Activated CD8-positive, alpha-beta memory T cell treated with anti-CD3 and anti-CD28 coated beads for 1 hour (primary cell): ENCODE measurements at places on chromosomes 7 and 10.

GRCh38 chr7:18352339-18353255 is 143.0 kb upstream of the HDAC9 start:
- no peak for DNase-seq

DNA sequence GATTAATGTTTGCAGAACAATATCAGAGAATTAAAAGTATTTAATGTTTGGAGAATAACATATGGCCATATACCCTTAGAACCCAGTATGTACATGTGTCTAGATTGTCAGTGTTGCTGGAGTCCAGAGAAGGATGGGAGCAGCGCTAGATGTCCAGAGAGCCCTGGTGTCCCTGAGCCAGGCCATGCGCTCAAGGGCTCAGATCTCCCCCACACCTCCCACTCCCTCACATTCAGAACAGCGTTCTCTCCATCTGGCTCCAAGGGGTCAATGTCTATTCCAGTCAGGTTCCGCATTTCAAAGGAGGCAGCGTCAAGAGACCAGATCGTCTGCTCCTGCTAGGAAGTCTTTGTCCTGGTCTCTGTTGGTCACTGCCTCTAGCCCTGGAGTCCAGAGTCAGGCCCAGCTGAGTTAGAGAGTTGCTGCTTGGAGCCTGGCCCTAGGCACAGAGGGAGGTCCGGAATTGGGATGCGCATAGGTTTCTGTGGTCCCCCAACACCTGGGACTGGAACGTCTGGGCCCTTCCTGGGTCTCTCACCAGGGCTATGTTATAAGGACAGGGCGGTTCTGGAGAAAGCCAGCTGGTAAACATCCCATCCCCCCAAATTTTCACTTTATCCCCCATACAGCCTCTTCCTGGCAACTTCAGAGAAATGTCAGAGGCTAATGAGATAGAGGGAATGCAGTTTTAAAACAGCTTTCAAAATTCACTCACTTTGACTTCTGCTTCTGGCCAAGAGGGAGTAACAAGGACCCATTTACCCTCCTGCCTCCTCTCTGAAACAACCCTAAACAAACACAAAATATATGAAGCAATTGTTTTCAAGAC is 6.5 kb upstream of the WDR86 start:
- DNase-seq, result no peak

DNA sequence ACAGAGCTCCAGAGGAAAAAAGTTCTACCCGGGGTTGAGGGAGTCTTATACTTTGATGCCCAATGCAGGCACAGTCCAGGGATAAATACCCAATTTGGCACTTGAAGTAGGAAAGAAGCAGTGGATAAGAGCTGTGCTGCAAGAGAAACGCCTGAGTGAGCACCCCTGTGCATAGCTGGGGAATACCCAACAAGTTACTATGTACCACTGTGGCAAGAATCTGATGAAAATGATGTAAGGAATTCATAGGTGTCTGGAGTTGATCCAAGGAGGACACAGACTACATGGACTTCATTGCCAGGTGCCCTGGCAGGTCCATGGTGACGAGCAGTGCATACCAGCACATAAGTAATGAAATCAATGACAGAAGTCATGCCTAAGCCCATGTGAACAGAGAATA is 183.7 kb upstream of the FEZF1 start:
- no peak for DNase-seq

DNA sequence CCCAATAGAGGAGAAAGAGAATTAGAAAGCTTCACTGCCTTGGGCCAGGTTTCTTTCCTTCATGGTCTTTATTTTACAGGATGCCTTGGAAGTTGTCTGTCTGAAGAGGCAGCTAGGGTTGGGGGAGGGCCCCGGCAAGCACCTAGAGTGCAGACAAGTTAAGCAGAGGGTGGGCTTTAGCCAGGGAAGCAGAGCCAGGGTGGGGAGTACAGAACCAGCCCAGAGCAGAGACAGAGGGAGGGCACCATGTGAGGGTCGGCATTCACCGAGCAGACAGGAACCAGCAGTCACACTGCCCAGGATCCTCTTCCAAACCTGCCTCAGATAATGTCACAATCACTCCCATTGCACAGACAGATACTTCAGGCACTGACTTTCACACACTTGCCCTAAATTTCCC is 75.9 kb downstream of the ADARB2 start:
- DNase-seq, result no peak

DNA sequence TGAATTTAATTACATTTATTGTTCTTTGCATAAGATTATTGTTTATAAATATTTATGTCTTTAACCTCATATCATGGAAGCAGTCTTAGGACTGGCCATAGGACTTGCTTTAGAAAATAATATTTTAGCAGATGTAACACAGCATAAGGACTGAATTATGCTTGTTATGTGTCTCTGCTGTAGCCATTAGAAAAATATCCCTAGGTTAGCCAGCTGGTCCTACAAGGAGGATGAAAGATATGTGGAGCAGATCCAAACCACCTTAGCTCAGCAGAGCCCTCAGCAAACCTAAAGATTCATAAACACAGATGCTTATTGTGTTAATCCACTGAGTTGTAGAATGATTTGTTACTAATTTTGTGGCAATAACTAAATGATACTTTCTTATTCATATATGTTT is 166.0 kb upstream of the COL1A2 start:
- DNase-seq, result no peak

- no peak for DNase-seq
Measured at GRCh38 chr10:24989867-24990266, 26.1 kb downstream of the ENKUR start.

- DNase-seq, result no peak
Measured at GRCh38 chr10:101286248-101287046, 57.2 kb upstream of the LBX1 start.

- DNase-seq, result no peak
Measured at GRCh38 chr7:152886579-152887117, 127.1 kb downstream of the ACTR3B start.

DNA sequence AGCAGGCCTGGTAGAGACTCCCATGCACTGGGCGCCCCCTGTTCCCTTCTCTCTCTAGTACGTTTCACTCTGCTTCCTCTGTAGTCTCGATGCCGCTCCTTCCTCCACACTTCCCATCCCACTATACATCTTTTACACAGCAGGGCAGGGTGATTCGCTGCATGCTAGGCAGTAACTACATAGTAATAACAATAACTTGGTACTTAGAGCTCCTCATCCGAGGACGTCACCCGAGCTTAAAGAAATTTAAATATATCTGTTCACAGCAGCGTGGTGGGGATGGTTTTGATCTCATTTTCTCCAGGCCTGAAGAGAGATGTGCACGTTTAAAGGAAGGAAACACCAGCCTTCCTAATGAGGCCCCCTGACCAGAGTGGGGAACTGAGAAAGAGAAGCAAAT is 276.9 kb downstream of the SKAP2 start:
- DNase-seq, result no peak

DNA sequence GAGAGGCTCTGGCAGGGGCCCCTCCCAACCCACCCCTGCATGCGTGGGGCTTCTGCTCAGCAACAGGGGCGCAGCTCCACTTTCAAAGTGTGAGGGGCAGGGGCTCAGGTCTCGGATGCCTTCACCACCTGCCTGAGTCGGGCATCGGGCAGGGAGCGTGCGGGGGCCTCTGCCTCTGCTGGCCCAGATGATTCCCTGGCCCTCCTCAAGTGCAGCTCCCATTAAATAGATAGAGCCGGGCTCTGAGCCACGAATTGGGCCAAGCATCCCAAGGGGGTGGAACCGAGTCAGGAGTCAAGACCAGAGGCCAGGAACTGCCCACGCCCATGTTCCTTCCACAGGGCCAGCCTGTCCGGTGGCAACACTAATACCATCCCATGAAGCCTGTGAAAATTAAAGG is 108.9 kb upstream of the FAM20C start:
- DNase-seq, result no peak

DNA sequence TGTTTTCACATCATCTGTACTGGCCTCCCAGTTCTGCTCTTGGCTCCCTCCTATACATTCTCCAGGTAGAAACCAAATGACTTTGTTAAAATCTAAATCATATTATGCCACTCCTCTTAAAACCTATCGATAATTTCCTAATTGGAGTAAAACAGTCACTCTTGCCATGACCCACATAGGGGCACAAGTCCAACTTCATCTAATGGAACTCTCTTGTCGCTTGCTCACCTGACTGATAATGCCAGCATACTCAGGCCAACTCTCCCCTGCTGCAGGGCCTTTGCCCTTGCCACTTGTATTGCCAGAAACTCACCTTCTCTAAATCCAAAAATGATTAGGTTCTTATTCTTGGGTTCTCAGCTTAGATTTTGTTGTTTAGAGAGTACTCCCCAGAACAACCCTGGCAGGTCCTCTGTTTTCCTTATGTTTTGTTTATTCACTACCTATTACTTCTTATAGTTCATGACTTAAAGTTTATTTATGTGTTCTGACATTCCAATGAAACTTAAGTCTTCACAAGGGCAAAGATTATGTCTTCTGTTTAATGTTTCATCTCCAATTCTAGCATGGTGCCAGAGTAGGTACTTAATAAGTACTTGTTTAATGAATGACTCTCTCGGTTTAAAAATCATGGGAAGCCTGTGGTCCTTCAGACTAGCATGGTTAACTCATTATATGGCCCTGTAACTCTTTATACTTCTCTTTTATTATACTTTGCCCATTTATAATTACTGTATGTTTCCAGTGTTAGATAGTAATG is 345.9 kb upstream of the SMIM30 start:
- DNase-seq, result no peak

DNA sequence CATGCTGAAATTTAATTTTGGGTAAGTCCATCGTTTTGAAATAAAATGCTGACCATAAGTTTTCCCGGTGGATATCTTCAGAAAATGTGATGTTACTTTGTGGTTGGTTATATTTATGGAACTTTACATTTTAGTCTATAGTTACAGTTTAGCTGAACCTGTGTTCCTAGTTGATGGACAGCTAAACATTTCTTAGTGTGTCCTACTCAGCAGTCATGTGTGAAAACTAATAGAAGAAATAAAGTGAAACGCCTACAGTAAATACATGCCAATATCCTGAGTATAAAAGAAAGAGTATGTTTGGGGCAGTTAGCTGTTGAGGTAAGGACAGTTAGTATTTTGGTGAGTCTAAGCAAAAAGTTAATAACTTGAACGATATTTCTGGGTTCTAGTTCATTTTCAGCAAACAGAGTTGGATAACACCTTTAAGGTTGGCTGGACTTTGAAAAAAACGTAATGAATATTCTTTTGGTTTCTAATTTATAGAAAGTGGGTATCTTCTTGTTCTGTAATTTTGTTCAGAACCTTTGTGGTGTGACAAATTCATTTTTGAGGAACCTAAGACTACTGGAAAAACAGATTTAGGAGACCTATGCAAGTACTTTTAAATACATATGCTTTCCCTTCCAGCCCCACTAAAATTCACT is 28.7 kb downstream of the LCOR start:
- no peak for DNase-seq

DNA sequence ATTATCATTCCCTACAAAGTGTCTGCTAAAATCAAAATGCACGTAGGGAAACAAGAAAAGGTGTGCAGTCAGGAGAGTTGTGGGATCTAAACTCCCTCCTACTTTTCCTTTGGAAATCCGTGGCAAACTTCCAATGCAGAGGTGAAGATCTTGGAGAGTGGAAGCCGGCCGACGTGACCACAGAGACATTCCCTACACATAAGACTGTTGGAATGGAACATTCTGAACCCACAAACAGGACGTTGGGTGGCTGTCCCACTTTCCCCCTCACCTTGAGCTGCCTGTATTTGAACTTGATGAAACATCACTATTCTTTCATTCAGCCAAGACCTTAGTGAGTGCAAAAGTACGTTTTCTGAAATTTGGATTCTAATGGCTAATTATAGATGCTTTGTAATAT is 65.9 kb downstream of the PRKCQ start:
- no peak for DNase-seq

DNA sequence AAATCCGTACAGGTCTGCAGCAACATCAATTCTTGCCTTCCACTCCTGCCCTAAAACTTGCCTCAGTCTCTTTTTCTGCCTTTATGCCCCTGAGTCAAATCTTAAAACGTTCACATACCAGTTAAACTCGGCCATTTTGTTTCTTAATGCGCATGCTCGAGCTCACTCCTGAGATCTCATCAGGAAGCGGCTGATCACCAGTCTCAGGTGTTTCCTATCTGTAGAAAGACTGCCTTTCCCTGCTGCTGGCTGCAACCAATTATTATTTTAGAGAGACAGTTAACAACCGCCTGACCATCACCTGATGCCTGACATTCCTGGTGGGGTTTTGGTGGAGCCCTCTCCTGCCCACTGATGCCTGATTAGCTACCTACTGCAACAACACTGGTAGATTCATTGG is 70.2 kb upstream of the TMEM140 start:
- no peak for DNase-seq

DNA sequence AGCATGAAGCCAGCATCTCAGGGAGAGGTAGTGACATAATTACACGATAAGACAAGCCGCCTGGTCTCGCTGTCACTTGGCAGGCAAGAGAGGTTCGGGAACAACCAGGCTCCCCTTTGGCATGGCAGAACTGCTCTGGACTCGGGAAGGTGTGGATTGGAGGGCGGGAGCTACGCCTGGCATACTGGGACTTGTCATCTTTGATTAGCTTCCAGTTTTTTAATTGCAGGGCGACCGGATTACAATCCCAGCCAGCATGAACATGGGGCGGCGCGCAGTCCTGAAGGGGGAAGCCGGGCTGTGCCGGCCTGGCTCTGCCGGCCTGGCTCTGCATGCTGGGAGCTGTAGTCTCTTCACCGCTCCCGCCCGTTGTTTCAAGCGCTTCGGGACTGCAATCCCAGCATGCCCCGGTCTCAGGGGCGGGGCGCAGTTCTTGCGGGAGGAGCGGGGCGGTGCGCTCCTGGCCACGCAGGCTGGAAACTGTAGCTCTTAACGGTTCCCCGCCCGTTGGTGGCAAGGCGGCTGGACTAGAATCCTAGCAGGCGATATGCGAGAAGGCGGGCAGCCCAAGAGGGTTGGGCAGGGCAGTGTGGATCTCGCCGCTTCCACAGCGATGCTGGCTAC is 45.5 kb upstream of the ZNF716 start:
- no peak for DNase-seq

DNA sequence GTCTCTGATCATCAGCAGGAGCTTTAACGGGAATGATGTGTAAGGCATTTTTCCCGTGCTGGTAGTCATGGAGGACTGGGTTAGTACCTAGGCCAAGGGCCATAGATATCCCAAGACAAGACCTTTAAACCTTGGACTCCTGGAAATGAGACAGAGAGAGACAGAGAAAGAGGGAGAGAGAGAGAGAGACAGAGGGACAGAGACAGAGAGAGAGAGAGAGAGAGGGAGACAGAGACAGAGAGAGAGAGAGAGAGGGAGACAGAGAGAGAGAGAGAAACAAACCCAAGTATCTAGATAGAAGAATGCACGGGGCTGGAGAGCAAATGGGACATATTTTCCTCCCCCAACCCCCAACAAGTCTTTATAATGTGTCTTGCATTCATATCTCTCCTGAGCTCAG is 22.3 kb downstream of the ZC3HAV1 start:
- no peak for DNase-seq

GRCh38 chr10:18960466-18961079 is 88.0 kb upstream of the MALRD1 start:
- no peak for DNase-seq
